NCI-H1105 treated with DMSO at 0.1 percent for 48 hours (cell line): ENCODE measurements at places on chromosomes 2 and 18.

DNA sequence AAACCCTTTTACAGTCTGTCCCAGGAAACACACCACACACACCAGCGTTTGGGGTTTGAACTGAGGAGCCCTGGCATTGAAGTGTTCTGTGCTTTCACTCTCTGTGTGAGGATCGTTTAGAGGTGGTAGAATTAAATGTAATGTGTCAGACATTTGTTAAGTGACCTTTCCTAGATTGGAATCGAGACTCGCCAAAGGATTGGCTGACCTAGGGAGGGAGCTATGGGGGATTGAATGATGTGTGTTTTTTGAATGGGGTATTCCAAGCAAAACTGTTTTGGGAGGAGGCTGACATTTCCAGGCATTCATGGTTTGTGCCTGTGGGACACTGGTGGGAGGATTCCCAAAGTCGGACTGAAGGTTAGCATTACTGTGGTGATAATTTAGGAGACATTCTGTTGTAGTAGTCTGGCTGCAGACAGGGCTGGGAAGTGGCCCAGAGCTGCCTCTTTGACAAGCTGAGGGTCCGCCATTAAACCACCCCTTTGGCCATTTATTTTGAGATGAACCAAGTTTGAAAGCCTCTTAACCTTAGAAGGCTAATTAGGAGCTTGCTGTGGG, 1.7 kb downstream of the MYO1B start:
- DNase-seq: no peak

- peak; percentile 40 for DNase-seq
Measured at GRCh38 chr2:213145715-213146242, 5.6 kb downstream of the IKZF2 start.

- no peak for DNase-seq
Measured at GRCh38 chr2:11602563-11603204, 67.3 kb downstream of the NTSR2 start.

DNA sequence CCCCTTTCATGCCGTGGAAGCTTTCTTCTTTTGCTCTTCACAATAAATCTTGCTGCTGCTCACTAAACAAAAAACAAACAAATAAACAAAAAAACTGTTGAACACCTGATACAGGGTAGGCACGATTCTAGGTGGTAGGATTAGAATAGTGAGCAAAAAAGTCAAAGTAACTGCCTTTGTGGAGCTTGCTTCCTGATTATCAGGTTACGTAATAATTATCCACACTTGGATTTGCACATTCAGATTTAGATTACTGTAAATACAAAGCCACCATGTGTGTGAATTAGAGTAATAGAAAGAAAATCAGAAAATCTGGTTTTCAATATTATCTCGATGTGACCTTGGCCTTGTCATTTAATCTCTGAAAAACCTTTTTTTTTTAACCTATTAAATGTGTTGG, 307.1 kb downstream of the NRXN1 start:
- no peak for DNase-seq

GRCh38 chr2:133780099-133780996, 212.1 kb upstream of the NCKAP5 start:
- DNase-seq: peak; percentile 64

DNA sequence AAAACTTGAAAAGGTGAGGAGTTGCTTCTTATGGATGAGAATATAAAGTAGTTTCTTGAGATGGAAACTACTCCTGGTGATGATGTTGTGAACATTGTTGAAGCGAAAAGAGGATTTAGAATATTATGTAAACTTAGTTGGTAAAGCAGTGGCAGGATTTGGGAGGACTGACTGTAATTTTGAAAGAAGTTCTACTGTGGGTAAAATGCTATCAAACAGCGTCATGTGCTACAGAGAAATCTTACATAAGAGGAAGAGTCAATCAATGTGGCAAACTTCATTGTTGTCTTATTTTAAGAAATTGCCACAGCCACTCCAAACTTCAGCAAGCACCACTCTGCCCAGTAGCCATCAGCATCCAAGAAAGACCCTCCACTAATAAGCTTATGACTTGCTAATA, 112.9 kb upstream of the ZEB2 start:
- DNase-seq: no peak
